SHP77 (cell line): ENCODE measurements at places on chromosomes 12 and 14.

GRCh38 chr14:50602035-50602434, 42.1 kb downstream of the ATL1 start:
- DNase-seq, result no peak

DNA sequence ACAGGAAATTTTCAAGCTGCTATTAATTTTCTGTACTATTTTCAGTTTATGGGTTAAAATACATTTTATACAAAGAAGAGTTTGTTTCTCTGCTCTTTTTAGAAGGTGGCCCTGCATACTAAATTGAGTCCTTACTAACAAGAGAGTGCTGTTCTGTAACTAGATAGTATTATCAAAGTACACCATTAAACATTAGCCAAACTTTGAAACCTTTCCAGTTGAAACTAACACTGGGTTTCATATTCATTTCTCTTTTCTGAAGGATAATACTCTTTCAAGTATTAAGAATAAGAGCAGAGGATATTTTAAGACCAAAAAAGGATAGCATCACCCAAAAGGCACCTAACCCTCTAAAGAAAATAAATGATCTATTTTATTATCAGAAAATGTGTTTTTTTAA, 47.2 kb downstream of the PEBP1 start:
- DNase-seq, result no peak

DNA sequence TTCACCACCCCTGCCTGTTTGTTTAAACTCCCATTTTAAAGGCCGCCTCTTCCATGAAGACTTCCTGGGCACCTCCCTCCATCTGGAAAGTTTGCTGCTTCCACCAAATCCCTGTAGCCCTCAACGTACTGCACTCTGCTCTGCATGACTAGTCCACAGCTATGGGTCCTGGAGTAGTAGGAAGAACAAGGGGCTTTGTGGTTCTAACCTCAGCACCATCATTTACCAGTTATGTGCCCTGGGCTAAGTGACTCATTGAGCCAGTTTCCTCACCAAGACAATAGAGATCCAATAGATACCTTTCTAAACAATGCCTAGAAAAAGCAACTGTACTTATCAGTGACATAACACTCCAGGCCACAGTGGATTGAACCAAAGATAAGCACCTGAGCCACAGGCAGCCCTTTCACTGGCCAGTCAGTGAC, 8.5 kb upstream of the LTBP2 start:
- DNase-seq, result no peak

- no peak for DNase-seq
Observed at GRCh38 chr12:106760184-106760531, 14.3 kb upstream of the RIC8B start.

GRCh38 chr14:58846682-58847465, 209.1 kb downstream of the DACT1 start:
- no peak for DNase-seq

DNA sequence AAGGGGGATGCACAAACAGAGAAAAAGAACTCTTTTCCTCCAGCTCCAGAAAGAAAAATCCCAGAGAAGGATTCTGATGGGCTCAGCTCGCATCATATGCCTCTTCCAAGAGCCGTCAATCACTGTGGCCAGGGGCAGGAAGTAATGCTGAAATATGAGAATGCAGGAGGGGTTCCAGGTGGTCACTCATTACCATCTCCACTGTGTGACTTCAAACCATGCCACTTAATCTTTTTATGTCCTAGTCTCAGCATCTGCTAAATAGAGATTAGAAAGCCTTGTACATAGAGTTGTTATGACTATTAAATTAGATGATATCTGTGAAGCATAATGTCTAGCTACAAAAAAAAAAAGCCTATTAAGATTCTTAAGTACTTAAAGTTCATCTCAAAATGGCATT, 65.6 kb upstream of the FICD start:
- no peak for DNase-seq

GRCh38 chr12:966724-967123, 17.2 kb upstream of the RAD52 start:
- no peak for DNase-seq

DNA sequence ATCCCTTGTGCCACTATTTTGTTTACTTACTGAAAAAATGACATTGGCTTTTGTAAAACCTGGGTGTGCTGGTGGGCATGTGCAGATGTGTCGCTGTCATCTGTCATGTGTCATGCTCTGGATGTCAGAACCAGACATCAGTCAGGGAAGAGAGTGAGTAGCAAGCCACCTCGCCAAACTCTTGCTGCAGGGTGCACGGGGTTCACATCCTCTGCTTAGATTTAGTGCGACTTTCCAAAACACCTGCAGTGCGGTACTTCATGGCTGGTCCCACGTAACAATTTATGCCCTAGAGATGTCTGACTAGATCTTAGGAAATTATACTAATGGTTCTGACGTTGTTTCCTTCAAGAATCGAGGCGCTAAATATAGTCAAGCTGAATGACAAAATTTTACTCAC, 106.7 kb downstream of the CRADD start:
- no peak for DNase-seq

- DNase-seq, result no peak
Observed at GRCh38 chr12:16472631-16473030, 125.2 kb downstream of the MGST1 start.

DNA sequence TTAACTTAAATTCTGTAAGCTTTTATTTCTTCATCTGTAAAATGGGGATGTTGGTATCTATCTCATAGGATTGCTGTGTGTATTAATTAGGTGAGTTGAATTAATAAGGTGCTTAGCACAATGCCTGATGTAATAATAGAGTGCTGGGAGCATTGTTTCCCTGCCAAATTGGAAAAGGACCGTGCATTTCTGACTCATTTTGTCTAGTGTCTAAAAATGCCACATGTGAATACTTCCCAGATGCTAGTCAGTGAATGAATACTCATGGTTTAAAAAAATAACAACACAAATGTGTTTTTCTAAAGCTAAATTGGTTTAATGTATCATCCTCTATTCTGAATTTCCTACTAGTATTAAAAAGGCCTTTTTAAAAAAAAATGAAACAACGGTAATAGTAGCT, 45.4 kb upstream of the NEDD1 start:
- DNase-seq, result no peak

DNA sequence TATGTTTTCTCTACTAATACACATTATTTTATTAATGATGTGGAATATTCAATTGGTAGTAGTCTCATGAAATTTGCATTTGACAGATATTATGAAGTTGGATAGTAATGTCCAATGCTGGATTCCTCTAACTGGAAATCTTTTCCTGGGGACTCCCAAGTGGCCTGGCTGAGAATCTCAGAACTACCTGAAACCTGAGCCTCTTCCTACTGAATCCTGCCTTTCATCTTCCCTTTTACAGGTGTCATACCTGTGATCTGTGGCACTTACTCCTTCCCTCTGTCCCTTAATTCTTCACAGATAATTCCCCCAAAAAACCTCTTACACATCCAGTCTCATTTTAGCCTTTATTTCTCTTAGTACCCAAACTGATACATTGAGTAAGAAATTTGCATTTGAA, 89.7 kb upstream of the MYF6 start:
- DNase-seq, result no peak

DNA sequence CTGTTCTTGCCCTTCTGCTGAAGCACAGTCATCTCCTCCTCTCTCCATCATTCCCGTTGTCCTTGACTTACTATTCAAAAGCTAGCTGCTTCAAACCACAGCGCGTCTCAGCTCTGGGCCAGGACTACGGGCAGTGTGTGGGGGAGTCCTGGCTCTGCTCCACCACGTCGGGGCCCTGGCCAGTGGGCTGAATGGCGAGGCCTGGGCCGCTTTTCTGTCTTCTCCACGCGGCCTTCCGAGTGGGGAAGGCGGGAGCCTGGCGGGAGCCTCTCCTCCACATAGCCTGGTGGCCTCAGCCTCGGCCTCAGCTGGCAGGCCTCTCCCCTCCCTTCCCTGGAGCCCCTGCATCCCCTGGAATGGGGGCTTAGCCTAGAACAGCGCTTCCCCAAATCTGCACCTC, 16.5 kb downstream of the ANKRD9 start:
- DNase-seq, result no peak

DNA sequence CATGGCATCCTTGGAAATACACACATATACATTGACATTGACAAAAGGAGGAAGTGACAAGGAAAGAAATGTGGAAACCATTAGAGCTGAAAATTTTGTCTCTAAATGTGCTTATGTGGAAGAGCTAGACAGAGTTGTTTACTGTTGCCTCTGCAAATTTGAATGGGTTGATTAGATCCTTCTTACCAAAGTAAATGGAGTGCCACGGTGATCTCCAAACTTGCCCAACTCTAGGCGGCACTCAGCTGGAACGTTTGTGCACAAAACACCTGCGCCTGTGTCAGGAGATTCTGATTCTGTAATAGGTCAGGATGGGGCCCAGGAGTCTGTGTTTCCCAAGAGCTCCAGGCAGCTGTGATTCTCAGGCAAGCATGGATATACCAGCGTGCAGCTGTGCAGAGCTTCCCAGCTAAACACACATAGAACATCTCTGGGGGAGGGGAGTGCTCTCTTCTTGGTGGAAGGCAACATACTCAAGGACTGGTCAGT, 77.8 kb upstream of the BDKRB2 start:
- peak; percentile 93 for DNase-seq

DNA sequence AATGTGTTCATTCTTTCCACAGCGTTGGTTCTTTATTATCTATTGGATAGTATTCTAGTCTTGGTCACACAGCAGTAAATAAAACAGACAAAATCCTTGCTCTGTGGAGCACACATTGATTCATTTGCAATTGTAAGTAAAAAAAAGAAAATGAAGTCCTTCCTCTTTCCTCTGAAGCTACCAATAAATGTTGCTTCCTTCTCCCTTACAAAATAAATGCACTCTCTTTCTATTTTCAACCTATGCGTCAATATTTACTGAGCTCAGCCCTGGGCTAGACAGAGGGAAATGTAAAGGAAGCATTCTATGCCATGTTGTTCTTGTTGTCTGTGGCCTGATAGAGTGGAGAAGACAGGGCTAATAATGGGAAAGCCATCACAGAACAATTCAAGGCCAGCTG, 2.9 kb downstream of the ABHD12B start:
- DNase-seq, result no peak

- DNase-seq, result no peak
Observed at GRCh38 chr12:41264281-41264680, 76.2 kb downstream of the PDZRN4 start.

DNA sequence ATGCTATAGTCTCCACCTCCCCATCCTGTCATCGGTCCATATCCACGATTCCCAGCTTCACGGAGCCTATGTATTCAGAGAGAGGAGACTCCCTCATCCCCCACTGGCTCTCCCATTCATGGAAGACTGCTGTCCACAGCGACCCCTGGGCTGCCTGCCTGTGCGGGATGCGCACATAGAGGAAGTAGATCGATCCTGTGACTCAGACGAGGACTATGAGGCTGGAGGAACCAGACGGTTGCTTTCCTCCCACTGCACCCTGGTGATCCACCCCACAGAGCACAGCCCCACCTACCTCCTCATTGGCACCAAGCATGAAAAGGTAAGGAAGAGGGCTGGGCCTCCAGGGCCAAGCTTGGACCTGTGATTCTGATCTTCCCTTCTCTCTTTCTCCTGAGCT, 24.4 kb downstream of the PIGH start:
- no peak for DNase-seq

GRCh38 chr12:67853204-67853603, 136.0 kb upstream of the IFNG-AS1 start:
- DNase-seq, result no peak

- DNase-seq, result no peak
Observed at GRCh38 chr14:95288672-95289322, 30.9 kb downstream of the CLMN start.

GRCh38 chr12:120085920-120086645, 30.5 kb downstream of the RAB35 start:
- no peak for DNase-seq

DNA sequence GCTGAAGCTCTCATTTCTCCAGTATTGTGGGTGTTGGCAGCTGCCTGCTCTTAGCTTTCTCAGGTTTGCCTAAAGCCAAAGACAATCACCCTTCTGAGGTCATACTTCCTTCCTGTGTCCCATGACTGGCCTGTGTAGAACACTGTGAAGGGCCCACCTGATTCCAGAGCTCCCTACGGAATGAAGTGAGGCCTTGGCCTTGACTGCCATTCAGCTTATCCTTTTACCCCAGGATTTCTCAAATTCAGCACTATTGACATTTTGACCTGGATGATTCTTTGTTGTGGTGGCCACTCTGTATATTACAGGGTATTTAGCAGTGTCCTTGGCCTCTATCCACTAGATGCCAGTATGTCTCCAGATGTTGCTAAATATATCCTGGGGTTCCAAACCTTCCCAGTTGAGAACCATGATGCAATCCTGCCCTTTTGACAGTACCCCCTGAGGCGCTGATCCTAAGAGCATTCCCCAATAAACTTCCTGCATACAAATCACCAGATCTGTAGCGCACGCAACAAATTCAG, 112.3 kb upstream of the KRR1 start:
- peak; percentile 6 for DNase-seq

GRCh38 chr12:112823582-112824149, 32.1 kb downstream of the RPH3A start:
- no peak for DNase-seq

GRCh38 chr14:59398841-59399240, 66.3 kb downstream of the GPR135 start:
- DNase-seq, result no peak

- no peak for DNase-seq
Observed at GRCh38 chr12:1767407-1768090, 52.8 kb upstream of the LRTM2 start.

GRCh38 chr12:6932766-6933165, 5.0 kb downstream of the ATN1 start:
- DNase-seq, result no peak

- no peak for DNase-seq
Observed at GRCh38 chr12:117047810-117048584, 51.2 kb downstream of the TESC start.

DNA sequence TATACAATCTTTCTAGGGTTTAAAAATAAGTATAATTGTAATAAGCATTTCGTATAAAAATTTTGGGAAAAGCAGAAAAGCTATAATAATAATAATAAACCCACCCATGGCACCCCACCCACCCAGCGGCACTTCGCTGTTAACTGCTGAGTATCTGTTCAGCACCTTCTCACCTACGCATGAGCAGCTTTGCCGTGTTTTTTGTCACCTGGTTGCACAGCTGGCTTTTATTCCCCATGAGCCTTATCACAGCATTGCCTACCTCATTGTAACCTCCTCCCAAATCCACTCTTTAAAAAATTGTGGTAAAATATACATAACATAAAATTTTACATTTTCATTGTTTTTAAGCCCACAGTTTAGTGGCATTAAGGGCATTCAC, 34.7 kb downstream of the CYP46A1 start:
- DNase-seq, result no peak
